ENCODE measurements at places on chromosomes 1 and 21. TPM values are rescaled to one million over a fixed set of nuclear protein-coding genes. Genes with fewer than 3 reads are reported as not detected.

DNA sequence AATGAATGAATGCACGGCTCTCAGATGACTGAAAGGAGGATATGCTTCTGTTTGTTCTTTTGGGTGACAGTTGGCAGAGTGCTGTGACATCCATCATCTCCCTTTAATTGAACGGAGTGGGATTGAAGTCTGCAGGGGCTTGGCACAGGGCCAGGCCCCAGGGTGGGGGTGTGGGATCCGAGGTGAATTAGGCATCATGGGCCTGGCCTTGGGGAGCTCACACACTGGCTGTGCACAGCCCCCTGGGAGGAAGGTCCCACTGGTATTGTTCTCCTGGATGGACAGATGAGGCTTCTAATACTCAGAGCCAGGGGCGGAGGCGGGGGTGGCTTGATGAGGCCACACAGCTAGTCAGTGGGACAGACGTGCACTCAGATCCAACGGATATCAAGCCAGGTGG is 19.3 kb downstream of the EPHB2 start:
- H3K4me3 ChIP-seq: no peak overlapping the region
- H3K27me3 ChIP-seq: no peaks in the 10 kb centered on the region
- no peaks in the 10 kb centered on the region for H3K4me1 ChIP-seq

GRCh38 chr1:203603940-203604591 is 22.6 kb upstream of the ATP2B4 start:
- H3K4me1 ChIP-seq: peaks cover 49% of the 10 kb centered on the region
- H3K4me3 ChIP-seq: no peak overlapping the region
- H3K36me3 ChIP-seq: no peaks in the 10 kb centered on the region

DNA sequence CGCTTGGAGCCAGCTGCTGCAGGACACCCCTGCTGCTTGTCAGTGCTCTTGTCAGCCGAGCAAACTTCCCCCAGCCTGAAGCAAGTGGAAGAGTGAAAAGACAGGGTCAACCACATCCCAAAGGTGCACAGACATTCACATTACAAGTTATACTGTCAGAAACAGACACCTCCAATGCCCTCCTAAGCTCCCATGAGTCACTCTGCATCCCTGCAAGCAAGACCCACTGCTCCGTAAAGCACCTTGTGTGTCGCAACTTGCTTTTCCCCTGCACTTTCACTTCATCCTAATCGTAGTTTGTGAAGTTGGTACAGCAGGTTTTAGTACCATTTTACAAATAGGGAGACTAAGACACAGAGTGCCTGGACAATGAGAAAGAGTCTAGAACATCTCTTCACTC is 51.1 kb downstream of the KCNH1 start:
- H3K4me1 ChIP-seq: no peaks in the 10 kb centered on the region
- no peak for DNase-seq
- H3K27me3 ChIP-seq: no peaks in the 10 kb centered on the region
- H3K27ac ChIP-seq: no peak overlapping the region

DNA sequence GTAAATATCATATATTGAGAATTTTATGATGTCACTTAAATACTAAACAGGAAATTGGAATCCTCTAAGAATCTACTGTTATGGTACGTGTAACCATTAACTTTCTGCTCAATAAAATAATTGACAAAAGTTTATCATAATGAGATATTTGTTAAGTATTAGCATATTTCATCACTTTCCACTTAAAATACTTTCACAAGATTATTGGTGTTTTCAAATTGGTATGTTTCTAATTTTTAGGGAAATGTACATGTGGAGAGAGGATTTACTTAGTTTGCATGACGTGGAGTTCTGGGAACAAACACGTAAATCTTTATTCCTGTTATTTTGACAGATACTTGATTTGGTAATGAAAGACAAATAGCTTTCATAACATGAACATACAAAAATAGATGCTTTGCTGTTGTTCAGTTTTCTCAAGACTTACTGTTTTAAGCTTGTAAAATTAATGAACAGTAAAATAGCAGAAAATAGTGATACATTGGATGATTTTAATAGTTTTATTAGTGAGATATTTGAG is 1.6 kb downstream of the SRSF11 start:
- H3K36me3 ChIP-seq: peaks cover 11% of the 10 kb centered on the region
- H3K4me3 ChIP-seq: no peak overlapping the region
- H3K27me3 ChIP-seq: no peaks in the 10 kb centered on the region
- DNase-seq: no peak
- H3K4me1 ChIP-seq: peaks cover 62% of the 10 kb centered on the region

TMEM82 gene
- not detected for total RNA-seq

All from CD4-positive, alpha-beta memory T cell (primary cell).